ENCODE measurements at places on chromosomes 11 and 22. TPM values are rescaled to one million over a fixed set of nuclear protein-coding genes. Genes with fewer than 3 reads are reported as not detected.

The CCDC81 gene
- 1.0 TPM for total RNA-seq

The BID gene
- total RNA-seq = 6.2 TPM

The OR52I1 gene
- not detected for total RNA-seq

The FXYD6 gene
- total RNA-seq = not detected

The RBM4B gene
- total RNA-seq = 23.6 TPM
